Left cardiac atrium (tissue), 4 donors: ENCODE measurements at places on chromosomes 16 and 17. TPM values are rescaled to one million over a fixed set of nuclear protein-coding genes. Genes with fewer than 3 reads are reported as not detected.

DNA sequence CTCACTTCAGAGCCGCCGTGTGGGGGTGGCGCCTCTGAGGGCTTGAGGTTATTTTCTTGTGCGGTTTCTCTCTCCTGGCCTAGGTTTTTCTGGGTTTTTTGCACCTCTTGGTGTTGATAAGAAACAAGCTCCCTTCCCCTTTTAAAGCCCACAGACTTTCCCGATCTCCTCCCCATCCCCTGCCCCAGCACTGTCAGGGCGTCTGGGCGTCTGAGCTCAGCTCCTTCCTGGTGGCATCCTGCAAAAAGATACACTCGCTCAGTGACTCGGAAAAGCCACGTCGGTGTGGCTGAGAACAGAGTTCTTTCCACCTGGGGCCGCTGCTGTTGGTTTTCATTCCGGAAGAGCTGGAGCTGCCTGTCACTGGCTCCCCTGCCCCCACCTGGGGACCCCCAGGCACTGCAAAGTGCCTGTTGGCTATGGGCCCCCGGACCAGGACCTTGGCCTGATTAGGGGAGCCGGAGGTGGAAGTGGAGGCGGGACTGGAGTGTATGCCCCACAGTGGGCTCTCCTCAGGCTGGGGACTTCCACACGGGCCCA is 14.5 kb downstream of the BAIAP2 start:
- DNase-seq = no peak

- no peak for DNase-seq
Observed at GRCh38 chr16:62021161-62021581, 15.1 kb downstream of the CDH8 start.

DNA sequence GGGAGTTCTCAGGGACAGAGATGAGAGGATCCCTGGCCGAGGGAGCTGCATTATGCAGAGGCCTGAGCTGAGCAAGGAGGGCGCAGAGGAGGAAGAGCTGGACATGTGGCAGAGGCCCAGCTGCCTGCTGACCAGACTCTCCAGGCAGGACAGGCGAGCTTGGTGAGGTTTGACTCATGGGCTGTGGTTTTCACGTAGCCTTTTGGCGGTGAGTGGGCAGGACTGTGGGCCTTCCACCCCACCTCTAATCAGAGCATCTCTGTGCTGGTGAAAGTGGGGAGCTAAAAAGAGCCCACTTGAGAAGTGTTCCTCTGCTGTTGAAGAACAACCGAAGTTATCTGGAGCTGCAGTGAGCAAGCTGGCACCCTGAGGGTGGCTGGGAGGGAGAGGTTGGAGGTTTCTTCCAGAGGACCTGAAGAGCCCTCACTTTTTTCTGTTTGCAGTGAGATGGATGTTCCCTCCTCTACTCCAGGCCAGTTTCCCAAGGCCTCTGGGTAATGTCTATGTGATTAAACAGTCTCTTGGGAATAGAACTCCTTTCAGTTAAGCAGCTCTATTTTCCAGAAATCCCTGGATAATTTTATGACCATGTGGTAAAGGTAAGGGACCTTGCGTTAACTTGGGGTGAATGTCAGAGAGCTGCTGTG is 11.9 kb downstream of the EPN2 start:
- DNase-seq = peak; percentile 67

GRCh38 chr16:17555176-17555575 is 84.4 kb upstream of the XYLT1 start:
- no peak for DNase-seq

- DNase-seq = no peak
Observed at GRCh38 chr16:53529513-53529912, 26.5 kb upstream of the AKTIP start.

- no peak for DNase-seq
Observed at GRCh38 chr16:4454623-4455022, 19.8 kb downstream of the NMRAL1 start.

- DNase-seq = no peak
Observed at GRCh38 chr16:84959045-84959576, 52.2 kb downstream of the ZDHHC7 start.

GRCh38 chr17:72846399-72846798 is 246.1 kb downstream of the SLC39A11 start:
- DNase-seq = no peak

DNA sequence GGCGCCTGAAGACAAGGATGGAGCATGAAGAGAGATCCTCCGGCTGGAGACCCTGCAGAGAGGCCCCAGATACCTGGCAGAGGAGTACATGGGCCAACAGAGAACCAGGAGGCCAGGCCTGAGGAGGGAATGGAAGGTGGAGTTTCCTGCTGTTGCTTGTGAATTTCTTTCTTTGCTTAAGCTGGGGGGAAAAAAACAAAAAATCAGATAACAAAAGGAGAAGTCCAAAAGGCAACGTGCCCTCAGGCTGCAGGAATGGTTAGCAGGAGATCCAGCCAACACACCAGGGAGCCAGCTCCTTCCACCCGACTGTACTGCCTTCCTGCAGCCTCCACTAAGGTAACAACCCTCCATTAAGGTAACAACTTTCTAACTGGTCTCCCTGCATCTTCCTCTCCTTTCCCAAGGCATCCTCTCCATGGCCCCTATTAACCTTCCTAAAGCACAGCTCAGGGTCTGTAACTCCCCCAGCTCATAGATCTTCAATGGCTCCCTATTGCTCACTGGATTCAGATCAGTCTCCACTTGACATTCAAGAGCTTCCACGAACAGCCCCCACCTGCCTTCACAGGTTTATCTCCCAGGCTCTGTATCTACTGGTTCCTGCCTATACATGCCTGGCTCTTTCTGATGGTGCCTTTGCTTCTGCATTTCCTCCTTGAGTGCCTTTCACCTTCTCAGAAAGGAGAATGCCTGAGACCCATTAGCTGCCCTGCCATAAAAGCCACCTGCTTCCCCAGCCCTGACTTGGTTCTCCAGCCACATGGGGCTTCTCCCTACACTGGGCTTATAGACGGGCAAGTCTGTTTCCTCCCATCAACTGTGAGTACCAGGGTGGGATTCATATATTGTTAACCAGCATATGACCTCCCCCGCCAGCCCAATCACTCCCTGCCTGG is 725 bp upstream of the ARL5C start:
- DNase-seq = no peak

GRCh38 chr16:30351586-30352419 is 3.3 kb downstream of the CD2BP2 start:
- DNase-seq = peak; percentile 87

GRCh38 chr17:50689956-50690886 is 17.5 kb downstream of the ANKRD40 start:
- DNase-seq = no peak

GRCh38 chr17:7922845-7923628 is 6.6 kb downstream of the KCNAB3 start:
- DNase-seq = peak; percentile 90

- no peak for DNase-seq
Observed at GRCh38 chr17:54891176-54891821, 9.4 kb upstream of the TOM1L1 start.

- no peak for DNase-seq
Observed at GRCh38 chr16:30710971-30711370, 12.0 kb downstream of the SRCAP start.

DNA sequence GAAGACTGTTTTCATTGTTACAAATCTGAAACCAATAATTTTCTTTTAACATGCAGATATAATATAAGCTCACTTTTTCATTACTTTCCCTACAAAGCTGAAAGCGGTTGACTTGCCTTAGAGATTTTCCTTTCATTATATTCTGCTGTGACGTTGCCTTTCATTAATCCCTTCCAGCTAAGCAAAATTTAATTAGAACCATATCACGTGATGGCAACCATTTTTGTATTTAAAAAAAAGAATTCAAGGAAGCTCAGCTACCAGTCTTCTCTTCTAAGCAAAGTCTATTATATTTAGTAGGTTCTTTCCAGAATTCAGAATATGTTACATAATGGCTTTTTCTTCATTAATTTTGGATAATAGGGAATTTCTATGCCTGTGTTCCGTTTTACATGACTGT is 186.5 kb downstream of the PRKCA start:
- no peak for DNase-seq

DNA sequence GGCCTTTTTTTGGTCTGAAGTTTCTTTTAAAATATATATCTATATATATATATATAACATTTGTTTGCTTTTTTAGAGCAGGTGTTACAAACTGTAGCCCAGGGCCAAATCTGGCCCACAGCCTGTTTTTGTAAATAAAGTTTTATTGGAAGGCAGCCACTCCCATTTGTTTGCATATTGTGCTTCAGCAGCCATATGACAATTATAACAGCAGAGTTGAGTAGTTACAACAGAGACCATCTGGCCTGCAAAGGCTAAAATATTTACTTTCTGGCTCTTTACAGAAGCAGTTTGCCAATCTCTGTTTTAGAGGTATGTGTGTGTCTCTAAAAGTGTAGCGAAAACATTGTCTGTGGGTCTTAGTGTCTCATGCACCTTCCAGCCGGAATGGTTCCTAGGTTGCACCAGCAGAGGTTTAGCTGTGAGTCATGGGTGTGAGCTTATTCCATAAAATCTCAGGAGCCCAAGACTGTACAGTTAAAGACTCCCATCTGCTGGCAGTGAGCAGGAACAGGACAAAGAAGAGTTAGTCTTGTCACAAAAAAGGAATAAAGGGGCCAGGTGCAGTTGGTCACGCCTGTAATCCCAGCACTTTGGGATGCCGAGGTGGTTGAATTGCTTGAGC is 23.8 kb downstream of the LCMT1 start:
- DNase-seq = no peak

DNA sequence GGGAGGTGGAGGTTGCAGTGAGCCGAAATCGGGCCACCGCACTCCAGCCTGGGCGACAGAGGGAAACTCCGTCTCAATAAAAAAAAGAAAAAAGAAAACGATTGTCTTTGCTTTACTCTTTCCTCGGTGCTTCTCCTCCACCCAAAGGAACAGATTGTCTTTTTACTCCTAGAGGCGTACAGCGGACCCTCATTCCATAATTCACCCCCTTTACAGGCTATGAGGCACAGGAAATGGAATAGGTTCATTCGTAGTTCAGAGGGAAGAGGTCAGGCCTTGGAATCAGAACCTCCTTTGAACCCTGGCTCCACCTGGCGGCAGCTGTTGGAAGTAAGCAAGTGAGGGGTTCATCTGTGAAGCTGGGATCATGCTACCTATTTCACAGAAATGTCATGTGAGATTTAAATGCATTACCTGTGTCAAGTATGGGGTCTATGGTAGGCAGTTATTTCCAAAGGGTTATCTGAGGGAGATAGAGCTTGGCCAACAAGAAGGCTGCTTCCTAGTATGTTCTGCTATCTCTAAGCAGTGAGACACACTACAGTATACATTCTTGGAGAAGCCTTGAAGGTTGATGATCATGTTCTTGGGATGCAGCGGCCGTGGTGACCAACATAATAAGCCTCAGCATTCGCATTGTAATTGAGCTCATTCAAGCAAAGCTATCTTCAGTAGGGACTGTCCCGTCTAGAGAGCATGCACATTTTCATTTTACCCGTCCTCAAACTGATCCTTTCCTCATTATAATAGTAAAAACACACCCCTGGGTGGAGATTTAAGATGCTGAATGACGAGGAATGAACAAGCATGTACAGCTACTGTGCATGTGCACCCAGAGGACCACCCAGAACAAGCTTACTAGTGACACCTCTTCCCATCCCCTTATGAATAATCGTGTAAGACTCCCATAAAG is 18.7 kb upstream of the ZNF689 start:
- peak; percentile 85 for DNase-seq

DNA sequence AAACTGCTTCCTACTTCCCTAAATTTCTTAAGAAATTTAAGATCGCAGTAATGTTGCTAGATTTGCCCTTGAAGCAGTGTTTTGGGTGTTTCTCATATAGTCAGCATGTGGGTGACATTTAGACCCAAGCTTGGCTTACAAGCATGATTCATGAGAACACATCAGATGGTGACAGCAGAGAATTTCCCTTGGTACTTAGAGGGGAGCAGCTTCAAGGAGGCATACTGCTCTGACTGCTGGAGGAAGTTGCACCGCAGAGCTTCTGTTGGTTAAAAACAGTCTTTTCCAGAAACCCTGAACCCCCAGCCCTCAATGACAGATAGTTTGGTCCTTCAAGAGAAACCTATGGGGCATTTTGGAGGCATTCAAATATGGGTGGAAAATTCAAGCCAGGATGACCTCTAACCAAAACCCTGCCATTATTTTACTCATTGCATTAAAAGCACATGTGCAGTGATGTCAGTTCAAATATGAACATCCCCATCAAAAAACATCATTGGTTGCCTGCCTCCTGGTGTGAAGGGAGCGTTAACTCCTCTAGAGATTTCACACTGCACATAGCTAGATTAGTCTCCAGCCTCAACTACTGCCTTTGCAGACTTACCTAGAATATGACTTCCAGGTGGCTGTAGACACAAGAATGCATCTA is 201.5 kb upstream of the CACNG5 start:
- DNase-seq = no peak

DNA sequence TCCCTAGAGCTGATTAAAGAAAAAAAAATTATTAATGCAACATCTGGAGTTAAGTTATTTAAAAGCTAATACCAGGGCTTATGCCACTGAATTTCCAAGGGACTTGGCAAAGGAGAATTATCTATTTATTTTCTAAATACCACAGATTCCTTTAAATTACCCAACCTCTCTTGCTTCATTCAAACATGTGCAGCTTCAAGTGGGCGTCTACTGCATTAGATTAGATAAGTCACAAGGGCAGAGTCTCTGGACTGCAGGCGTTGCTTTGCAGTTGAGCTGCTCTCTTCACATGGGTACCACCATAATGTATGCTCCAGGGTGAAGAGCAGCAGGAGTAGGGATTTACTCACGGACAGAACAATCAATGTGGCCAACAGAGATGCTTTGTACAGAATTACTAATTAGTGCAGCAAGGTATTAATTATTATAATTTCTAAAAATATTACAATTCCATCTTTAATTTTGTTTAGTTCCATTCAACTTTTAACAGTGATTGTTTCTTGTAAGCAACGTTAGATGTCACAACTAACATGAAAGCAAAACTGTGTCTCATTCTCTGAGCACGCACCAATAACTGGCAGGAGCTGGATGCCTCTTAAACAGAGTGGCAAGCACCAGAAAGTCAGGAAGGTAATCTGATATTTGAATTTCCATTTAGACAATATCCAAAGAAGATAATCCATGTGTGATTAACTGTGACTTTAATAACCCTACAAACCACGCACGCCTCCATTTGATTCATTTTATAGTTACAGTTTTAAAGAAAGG is 214.2 kb downstream of the STX8 start:
- no peak for DNase-seq

The RCVRN gene
- 0.47 TPM for total RNA-seq

The LGALS9B gene
- total RNA-seq = not detected

The TBX2 gene
- total RNA-seq = 12.1 TPM

The CALB2 gene
- total RNA-seq = 30.8 TPM

The FOXL1 gene
- total RNA-seq = 0.80 TPM

The TEX14 gene
- total RNA-seq = 0.32 TPM
